T-cell (primary cell): ENCODE measurements at places on chromosomes 7 and 10.

DNA sequence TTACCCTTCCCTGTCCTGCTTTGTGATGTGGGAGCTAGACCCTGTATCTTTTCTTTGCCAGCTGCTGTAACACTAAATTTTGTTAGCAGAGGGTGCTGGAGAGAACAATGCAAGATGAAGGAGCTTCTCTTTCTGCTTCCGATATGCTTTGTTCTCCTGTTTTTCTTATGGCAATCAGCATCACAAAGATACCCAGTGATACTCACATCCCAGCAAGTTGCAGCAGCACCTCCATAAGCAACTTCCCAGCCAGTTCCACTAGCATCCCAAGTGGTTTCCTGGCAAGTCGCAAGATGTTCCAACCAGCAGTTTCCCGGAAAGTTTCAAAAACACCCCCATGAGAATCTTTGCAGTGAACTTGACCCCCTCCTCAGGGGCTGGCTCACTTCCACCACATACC lies 148.6 kb downstream of the IMMP2L start:
- no peak for DNase-seq

GRCh38 chr10:84460520-84460919 lies 132.1 kb downstream of the CCSER2 start:
- DNase-seq: no peak

- peak; percentile 42 for DNase-seq
Measured at GRCh38 chr7:158973440-158973839, 117.1 kb downstream of the DYNC2I1 start.

DNA sequence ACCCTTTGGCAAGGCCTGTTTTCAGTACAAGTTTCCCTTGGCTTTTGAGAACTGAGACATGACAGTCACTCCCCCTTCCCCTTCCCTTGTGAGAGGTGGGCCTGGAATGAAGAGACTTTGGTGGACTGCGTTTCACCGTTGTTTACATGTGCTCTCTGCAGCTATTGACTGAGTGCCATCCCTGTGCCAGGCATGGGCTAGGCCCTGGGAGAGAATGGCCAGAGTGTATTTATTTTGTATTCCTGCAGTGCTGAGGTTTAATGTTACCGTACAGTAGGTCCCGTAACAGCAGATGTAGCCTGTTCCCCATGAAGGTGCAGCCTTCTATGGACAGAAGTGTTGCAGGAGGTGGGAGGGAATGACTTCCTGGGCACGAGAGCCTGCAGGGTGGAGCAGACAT lies 50.0 kb downstream of the TACR2 start:
- no peak for DNase-seq

- DNase-seq: no peak
Measured at GRCh38 chr10:14770927-14771326, 3.8 kb downstream of the FAM107B start.

GRCh38 chr10:89857431-89858042 lies 156.1 kb downstream of the KIF20B start:
- no peak for DNase-seq

- no peak for DNase-seq
Measured at GRCh38 chr10:73552819-73553715, 38.1 kb downstream of the USP54 start.

- DNase-seq: no peak
Measured at GRCh38 chr7:6442114-6442513, 5.6 kb downstream of the DAGLB start.

GRCh38 chr7:8380130-8380529 lies 53.3 kb upstream of the NXPH1 start:
- no peak for DNase-seq

DNA sequence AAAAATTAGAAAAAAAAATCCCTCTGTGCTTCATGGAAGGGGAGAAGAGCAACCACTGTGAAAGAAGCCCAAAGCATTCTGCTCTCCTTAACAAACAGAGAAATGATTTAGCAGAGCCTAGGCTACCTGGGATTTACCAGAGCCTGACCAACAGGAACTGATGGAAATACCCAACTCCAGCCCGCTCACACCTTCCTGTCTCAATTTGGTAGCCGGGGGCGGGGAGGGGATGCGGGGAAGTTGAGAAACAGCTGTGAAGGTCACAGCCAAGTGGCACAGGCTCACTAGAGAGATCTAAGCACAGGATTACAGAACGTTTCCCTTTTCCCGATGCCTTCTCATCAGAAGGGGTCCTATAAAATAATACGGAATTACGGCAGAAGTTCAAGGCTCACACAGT lies 17.6 kb downstream of the RSU1 start:
- no peak for DNase-seq

DNA sequence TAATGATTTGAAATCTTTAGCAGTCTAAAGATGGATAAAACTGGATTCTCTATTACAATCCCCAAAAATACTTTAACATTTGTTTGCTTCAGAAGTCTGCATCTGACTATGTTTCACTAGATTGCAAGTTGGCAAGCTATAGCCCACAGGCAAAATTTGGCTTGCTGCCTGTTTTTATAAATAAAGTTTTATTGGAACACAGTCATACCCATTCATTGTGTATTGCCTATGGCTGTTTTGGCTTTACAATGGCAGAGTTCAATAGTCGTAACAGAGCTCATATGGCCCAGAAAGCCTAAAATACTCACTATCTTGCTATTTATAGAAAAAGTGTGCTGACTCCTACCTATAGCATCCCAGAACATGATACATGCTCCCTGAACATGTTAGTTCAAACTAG lies 89.0 kb upstream of the GPR141 start:
- DNase-seq: no peak

GRCh38 chr7:45082031-45082830 lies 6.5 kb downstream of the NACAD start:
- no peak for DNase-seq

DNA sequence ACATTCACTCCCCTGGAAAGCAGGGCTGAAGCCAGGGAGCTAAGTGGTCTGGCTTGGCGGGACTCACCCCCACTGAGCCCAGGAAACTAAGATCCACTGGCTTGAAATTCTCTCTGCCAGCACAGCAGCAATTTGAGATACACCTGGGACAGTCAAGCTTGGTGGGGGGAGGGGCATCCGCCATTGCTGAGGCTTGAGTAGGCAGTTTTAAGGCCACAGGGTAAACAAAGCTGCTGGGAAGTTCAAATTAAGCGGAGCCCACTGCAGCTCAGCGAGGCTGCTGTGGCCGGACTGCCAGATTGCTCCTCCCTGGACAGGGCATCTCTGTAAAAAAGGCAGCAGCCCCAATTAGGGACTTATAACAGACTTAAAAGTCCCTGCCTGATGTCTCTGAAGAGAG lies 108.2 kb upstream of the FAM13C start:
- DNase-seq: no peak

DNA sequence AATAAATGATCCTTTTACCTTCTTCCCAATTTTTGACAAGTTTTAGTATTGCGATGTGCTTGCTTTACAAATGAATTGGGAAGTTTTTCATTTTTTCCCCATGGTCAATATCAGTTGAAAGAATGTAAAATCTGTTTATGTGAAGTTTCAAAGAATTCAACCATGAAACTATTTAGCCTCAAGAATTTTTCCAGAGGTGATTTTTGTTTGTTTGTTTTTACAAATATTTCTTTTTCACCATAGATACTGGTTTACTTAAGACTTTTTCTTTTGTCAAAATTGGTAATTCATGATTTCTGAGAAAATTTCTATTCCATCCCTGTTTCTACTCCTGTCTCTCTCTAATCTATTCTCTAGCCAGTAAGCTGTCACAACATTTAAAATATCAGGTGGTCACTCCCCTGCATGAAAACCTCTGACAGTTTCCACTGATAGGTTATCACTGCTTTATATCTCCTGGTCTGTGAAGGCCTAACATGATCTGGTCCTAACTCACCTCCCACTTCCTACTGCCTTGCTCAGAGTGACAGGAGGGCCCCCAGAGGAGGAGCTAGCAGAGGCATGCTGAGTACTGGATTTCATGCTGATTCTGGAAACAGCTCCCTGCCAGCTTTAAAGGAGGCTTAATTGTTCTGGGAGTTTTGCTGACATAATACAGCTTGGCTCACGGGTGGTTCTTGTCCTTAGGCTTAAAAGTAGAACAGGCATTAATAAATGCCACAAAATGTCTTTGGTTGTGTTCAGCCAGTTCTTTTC lies 7.6 kb upstream of the ARMS2 start:
- DNase-seq: no peak

DNA sequence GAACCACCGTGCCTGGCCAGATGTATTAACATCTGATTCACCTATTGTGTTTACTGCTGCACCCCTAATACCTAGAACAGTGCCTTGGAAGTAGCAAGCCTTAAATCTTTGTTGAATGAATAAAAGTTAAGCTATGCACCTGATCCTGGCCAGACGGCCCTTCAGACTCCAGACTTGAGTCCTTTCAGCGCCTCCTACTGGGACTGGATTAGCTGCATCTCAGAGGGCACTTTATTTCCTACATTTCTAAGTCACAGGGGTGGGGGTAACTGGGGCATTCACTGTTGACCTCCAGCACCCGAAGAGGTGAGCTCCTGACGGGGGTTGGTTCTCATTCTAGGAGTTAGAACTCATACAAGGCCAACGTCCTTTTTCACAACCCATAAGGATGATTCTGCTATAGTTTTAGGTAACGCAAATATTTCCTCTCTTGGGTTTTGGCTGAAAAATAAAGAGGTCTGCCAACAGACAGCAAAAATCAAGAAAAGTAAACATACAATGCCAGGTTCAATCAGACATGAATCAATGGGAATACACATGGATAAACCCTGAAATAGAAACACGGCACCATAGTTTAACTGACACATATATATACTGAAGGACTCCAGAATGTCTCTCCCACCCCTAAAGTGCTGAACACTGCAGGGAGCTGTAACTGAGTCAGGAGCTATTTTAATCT lies 48.0 kb upstream of the DLG5 start:
- DNase-seq: no peak

DNA sequence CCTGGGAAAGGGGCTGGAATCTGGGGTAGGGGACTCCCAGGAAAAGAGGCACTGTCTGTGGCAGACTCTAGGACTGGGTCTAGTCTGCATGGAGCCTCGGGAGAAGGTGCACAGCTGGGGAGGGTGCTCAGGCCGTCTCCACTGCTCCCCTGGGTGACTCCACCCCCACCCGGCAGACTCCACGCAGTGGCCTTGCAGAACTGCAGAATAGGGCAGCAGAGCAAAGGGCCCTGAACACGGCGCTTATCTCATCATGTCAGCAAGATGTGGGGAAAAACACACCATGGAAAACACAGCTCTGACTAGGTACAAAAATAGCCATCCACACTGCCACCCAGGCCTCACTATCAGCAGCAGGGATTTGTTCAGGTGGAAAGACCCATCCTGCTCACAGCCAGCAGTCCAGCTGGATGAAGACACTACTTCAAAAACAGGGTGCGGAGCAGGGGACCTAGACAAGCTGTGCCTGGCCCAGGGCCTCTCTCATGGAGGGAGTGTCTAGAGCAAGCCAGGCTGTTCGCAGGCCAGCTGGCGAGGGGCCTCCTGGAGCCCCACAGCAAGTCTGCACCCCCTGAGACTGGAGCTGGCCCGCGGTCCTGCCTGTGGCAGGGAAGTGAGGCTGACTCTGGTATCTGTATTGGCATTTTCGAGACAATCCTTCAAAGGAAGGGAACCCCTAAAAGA lies 11.7 kb downstream of the MAT1A start:
- DNase-seq: no peak

DNA sequence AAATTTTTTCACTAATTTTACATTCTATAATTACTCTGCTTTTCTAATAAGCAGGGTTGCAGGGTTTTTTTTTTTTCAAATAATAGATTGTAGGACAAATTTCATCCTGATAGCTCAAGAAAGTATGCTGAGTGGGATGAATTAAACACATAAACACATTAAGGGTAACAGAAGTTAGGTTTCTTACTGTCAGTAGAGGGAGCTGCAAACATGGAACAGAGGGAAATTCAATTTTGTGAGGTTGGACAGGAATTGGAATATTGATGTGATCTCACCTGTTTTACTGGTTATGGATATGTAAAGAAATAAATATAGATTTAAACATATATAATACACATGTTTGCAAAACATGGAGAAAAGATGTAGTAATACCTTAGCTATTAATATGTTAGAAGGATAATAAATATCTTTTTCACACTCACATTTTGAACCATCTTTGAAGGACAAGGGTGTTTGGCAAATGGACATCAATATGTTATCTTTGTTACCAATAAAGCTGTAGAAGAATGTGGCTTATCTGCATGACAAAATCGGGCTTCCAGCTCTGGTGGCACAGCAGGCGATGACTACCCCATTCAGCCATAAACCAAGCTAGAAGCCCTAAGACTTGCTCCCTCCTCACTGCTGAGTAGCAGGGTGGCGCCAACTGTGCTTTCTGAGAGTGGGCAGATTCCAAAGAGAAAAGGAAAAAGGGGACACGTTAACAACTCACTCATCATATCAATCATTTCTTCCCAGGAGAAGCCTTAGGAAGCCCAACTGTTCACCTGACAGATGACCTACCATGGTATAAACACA lies 1257.4 kb downstream of the GATA3 start:
- no peak for DNase-seq

GRCh38 chr7:44157116-44158080 lies 16.3 kb upstream of the MYL7 start:
- DNase-seq: no peak

- no peak for DNase-seq
Measured at GRCh38 chr7:151009327-151010036, 14.8 kb downstream of the ATG9B start.

- DNase-seq: peak; percentile 21
Measured at GRCh38 chr7:127629268-127629854, 11.4 kb upstream of the PAX4 start.

GRCh38 chr7:158237672-158238335 lies 349.8 kb downstream of the PTPRN2 start:
- DNase-seq: no peak

DNA sequence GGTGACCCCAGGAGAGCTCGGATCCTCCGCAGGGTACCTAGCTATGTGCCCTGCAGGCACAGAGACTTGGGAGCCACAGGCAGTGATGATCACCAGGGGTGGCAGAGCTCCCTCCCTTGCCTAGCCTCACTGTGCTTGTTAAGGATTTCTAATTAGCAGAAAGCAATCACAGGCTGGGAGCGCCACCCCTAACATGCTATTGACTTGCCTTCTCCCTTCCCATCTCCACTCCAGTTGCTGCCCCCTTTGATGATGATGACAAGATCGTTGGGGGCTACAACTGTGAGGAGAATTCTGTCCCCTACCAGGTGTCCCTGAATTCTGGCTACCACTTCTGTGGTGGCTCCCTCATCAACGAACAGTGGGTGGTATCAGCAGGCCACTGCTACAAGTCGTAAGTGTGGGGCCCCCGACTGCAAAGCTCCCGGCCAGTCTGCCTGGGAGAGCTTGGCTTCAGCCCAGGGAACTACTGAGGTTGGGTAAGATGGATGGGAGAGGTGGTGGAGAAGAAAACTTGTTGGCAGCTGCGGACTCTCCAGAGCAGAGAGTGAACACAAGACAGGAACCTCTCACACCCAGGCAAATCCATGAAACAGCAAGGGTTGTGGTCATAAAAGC lies 1.2 kb downstream of the PRSS1 start:
- DNase-seq: no peak
